ENCODE measurements at places on chromosomes 2 and 18. TPM values are rescaled to one million over a fixed set of nuclear protein-coding genes. Genes with fewer than 3 reads are reported as not detected.

Gene ABCG5
- total RNA-seq = not detected

Gene MTLN
- total RNA-seq = 37.1 TPM

Gene IL37
- total RNA-seq = not detected

Gene LRATD1
- total RNA-seq = 3.4 TPM

Gene TBR1
- under 0.01 TPM for total RNA-seq

Gene LONRF2
- under 0.01 TPM for total RNA-seq

Gene DAPL1
- not detected for total RNA-seq

Gene RGPD4
- total RNA-seq = not detected
